ENCODE measurements at places on chromosomes 5 and 9. TPM values are rescaled to one million over a fixed set of nuclear protein-coding genes. Genes with fewer than 3 reads are reported as not detected.

Gene ABO
- 0.22 TPM for total RNA-seq

Gene PCA3
- 2.2 TPM for total RNA-seq

Gene ROPN1L
- 0.53 TPM for total RNA-seq

Gene LURAP1L
- total RNA-seq, result 3.8 TPM

Gene OR2V1
- not detected for total RNA-seq

Gene MELK
- total RNA-seq, result 73.0 TPM

Gene PLAC8L1
- total RNA-seq, result not detected
